ENCODE measurements at places on chromosomes 7 and 10.
A peak's percentile ranks its signal among the peaks of the same experiment; 100 is the strongest.

DNA sequence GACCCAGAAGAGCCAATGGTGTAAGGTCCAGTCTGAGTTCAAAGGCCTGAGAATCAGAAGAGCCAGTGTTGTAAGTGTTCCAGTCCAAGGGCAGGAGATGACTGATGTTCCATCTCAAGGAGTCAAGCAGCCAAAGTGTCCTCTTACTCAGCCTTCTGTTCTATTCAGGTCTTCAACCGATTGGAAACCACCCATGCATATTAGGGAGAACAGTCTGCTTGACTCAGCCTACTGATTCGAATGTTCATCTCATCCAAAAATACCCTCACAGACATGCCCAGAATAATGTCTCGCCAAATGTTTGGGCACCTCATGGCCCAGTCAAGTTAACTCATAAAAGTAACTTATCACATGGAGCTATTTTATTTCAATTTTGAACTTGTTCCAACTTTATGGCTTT lies 2.9 kb upstream of the WDFY4 start:
- DNase-seq: no peak

GRCh38 chr10:100148353-100149211 lies 37.2 kb downstream of the ERLIN1 start:
- peak; percentile 20 for DNase-seq

GRCh38 chr10:67818323-67818722 lies 19.7 kb downstream of the DNAJC12 start:
- peak; percentile 57 for DNase-seq

DNA sequence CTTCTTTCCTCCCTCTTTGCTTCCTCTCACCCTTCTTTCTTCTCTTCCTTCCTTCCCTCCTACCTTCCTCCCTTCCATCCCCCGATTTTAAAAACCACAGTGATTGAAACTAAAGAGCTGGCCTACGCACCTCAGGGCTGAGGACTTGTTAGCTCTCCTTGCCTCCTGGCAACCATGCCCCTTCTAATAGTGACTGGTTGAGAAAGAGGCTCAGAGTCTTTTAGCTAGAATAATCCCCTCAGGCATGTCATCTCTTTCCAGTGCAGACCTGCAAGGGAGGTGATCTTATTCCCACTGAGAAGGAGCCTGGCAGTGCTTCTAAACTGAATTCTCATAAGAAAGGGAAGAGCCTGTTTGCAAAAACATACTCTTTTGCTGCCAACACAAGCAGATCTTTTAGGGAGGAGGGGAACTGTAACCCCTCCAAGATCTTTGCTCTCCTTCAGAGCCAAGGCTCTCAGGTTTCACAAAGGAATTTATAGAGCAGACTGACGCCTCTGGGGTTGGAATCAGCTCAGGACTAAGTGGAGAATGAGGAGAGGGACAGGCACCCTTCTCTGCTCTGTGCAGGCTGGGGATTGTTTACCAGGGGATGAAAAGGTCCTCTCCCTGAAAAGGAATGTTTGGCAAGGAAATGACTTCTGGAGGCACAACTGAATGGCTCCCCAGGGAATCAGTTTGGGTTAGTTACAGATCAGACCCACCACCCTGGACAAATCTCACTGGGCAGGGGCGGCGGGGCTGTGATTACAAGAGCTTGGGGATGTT lies 9.4 kb upstream of the ANKRD1 start:
- peak; percentile 83 for DNase-seq

- DNase-seq: no peak
These were observed 43.5 kb downstream of the KMT2C start for GRCh38 chr7:152392254-152392653.

- DNase-seq: no peak
These were observed 341.3 kb downstream of the DNAJB9 start for GRCh38 chr7:108911016-108911415.

DNA sequence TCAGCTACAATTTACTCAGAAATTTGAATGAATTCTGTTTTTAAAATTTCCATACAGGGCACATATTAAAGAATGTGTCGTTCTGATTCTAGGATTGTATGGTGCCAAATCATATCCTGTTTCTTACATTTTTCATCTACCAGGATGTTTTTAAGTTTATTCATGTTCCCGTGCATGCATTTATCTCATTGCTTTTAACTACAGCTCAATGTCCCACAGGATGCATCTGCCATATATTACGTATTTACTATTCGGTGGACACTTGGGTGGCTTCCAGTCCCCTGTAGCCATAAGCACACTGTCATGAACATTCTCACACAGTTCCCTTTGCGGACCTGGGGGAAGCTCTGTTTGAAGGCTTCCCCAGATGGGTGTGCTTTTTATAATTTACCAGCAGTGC lies 122.3 kb downstream of the CCDC71L start:
- no peak for DNase-seq

GRCh38 chr7:105647591-105647990 lies 66.3 kb upstream of the EFCAB10 start:
- DNase-seq: no peak
